ENCODE measurements at places on chromosomes 6 and 20.

- DNase-seq, result no peak
Measured at GRCh38 chr6:154763650-154764049, 30.4 kb downstream of the SCAF8 start.

- DNase-seq, result no peak
Measured at GRCh38 chr6:44668391-44668930, 281.0 kb downstream of the CDC5L start.

DNA sequence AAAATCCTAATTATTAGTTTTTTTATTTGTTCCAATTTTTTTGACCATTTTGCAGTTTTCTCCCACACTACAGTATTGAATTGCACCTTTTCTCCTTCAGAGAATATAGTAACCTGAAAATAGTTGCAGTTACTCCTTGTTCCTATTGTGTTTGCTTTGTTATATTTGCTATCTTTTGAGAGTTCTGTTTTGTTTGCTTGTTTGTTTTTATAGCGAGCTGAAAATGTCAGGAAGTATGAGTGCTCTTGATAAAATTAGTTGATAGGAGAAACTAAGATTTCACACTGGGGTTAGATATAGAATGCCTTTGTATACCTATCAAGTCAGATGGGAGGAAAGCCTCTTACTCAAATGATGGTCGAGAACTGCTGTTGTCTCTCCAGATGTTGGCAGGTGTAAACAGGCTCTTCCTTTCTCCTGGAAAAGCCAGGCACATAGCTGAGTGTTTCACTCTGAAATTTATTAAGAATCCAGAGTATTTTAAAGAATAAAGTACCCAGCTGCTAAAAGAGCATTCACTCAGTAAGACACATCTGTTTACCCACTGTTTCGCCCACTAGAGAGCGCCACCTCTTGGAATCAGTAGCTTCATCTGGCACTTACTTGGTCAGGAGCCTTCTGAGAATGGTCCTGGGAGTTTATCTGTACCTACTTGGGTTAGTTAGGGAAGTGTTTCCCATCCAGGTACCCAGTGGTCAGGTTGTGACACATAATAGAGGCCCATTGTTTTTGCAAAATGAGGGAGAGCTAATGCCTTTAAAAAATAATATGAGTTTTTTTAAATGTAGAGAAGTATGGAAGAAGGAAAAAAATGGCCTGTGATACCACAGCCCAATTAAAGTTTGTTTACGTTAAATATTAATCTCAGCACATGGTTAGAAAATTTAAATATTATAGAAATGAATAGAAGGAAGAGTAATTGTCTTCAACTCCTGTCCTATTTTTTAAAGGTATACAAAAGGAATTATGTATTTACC is 11.2 kb downstream of the NT5DC1 start:
- DNase-seq, result no peak

- DNase-seq, result no peak
Measured at GRCh38 chr6:38198219-38198618, 378.7 kb downstream of the ZFAND3 start.

GRCh38 chr6:102918161-102918560 is 1524.7 kb downstream of the GRIK2 start:
- DNase-seq, result no peak

DNA sequence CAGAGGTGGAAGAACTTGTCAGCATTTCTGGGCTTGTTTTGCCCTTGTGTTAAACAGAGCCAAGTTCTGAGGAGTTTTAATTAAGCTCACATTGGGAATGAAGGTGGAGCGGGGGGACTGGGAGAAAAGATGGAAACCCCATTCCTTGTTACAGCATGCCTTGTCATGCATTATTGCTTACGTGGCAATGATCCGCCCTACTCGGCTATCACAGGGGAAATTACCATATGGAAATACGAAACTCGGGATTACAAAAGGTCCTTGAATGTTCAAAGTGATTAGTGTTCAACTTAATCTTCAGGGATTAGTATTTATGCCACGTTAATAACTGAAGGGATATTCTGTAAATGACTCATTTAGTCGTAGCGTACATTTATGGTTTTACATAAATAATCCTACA is 86.4 kb downstream of the MAP3K7 start:
- DNase-seq, result no peak

- DNase-seq, result no peak
Measured at GRCh38 chr20:10315138-10315537, 96.5 kb downstream of the SNAP25 start.

DNA sequence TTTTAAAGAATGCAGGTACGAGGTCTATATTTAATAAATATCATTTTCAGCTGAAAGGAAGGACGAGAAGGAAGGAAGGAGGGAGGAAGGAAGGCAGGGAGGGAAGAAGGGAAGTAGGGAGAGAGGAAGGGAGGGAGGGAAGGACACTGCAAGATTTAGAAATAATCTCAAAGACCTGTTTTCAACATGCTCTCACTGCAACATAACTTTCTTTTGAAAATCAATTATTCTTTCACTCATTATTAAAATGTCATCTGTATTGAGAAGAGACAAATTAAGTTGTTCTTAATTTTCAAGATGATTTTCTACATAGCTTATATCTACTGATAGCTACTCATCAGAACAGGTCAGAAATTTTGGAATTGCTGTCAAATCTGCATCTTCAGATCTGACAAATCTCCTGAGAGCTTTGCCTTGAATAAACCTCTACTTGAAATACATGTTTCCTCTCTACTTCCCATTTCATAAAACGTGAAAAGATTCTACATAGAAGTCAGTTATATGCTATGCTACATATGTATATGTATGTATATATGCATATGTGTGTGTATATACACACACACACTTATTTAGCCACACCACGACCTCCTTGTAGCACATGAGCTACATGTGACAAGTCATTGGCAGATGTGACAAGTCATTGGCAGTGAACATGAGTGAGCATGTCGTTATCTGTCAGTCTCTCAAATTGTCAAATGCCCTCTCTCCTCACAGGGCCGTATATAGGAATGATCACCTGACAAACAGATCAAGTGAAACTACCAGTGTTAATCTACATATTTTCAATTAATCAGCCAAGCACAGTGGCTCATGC is 241.6 kb downstream of the LY86 start:
- no peak for DNase-seq

DNA sequence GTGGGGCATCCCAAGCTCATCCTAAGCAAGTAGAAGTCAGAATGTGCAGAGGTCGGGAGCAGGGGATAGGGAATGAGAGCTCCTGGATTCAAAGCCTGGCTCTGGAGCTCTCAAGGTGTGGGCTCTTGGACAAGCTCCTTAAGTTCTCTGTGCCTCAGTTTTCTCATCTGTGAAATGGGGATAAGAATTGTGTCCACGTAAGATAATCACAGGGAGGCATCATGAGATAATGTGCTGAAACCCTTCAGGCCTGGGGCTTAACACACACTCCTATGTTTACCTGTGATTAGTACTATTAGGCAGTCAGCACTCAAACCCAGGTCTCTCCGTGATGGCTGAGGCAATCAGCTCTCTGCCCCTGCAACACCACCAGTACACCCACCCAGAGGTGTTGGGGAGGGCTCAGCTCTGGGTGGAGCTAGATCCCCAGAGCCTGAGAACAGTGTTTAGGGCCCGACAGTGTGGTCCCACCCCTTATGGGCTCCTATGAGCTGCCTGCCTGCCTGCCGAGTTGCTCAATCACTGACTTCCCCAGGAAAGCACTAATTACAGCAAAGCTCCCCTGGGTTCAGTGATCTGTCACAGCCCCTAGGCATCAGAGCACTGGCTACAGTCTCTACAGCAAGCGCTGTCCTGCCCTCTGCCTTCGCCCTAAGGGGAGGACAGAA is 6.3 kb upstream of the SIRPA start:
- no peak for DNase-seq

DNA sequence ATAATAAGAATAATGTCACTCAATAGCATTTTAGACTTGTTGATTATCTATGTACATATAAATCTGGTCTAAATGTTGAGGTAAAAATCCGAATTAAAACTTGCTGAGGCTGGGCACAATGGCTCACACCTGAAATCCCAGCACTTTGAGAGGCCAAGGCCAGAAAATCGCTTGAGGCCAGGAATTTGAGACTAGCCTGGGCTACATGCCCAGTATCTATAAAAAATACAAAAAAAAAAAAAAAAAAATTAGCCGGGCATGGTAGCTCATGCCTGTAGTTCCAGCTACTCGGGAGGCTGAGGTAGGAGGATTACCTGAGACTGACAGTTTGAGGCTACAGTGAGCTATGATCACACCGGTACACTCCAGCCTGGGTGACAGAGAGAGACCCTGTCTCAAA is 34.2 kb upstream of the SUPT3H start:
- no peak for DNase-seq

DNA sequence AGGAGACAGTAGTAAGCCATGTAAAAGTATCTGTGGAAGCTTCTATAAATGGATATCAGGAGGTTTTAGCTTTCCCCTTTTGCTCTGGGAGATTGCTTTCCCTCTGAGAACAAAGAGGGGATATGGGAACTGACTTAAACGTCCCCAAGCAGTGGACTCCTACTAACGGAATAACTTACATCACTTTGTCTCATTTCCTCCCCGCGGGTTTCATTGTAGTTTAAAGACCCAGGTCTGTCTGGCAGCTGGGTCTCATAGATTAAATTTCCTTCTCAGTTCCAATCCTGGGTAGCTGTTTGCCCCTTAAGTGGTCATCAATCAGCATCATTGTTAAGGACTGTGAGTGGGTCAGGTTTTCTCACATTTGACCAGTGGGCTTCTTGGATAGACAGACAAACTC is 68.7 kb downstream of the PLAGL1 start:
- DNase-seq, result no peak

- DNase-seq, result no peak
Measured at GRCh38 chr6:3305831-3306230, 47.1 kb downstream of the PSMG4 start.

GRCh38 chr20:11266571-11266970 is 592.8 kb upstream of the JAG1 start:
- no peak for DNase-seq

GRCh38 chr6:115053169-115053860 is 710.5 kb upstream of the HS3ST5 start:
- DNase-seq, result no peak

DNA sequence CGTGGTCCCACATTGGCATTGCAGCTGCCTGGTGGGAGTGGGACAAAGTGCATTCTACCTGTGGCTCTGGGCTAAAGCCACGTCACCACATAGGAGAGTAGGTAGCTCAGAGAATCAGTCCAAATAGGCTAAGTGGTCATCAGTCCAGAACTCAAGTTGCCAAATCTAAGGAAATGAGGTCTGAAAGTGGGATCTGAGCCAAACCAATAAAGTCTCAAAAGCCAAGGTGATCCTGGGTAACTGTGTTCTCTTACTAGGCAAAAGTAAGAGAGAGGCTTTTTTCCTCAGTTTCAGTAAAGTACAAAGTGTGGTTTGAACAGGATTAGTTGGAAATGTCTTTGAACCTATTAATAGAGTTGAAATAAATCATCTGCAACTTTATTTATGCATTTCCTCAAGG is 68.6 kb upstream of the CNKSR3 start:
- no peak for DNase-seq

- DNase-seq, result no peak
Measured at GRCh38 chr20:50572938-50573777, 63.0 kb downstream of the PTPN1 start.

DNA sequence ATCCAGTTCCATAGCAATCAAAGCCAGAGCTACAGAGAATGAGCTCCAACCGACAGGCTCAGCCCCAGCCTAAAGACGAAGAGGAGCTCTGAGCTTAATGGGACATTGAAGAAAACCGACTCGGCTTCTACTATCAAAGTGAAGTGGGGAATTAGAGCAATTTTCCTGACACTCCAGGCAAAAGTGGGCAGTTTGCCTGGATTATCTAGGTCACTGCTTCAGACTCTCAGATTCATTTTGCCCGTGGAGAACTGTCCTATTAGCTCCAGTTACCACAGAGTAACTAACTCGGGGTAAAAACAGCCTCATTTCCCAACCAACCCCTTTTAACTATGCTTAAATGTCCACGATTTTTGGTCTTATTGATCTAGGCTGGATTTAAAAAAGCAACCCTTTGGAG is 592.1 kb upstream of the NRSN1 start:
- no peak for DNase-seq

DNA sequence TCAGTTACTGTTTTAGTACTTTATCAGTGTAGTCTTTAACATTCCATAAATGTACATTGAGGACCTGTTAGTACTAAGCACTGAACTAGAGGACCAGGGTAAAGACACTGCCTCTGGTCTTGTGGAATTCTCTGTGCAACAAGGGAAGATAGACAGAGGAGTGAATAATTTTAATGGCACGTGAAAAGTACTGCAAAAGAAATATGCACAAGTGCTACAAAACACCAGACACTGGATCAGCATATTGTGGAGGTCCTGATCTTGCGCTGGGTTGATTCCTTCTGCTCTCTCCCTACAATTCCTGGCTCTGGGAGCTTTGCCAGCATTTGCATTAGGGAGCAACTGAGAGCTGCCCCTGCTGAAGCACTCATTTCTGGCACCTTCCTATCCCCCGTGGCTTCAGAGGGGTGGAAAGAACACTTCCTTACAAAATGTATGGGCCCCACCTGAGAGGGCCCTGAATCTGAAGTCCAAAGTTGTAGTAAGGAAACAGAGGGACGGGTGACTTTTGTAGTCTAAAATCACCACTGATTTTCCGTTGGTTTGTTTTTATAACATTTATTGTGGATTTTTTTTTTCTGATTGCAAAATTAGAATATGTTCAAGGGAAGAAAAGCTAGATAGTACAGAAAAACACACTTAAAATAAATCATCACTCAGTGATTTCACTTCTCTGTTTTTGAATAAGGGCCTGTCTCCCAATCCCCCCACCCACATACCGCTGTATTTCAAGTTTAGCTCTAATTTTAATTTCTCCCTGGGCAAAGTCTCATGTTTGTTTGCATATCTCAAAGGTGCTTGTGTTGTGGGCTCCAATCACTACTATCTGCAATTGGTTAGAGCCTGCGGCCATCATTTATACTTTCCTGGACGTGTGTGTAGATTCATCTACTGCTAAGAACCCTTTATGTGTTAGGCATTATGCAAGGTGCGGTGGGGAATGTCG is 4.9 kb downstream of the PKIG start:
- no peak for DNase-seq

GRCh38 chr6:108170332-108171290 is 4.8 kb downstream of the NR2E1 start:
- no peak for DNase-seq

GRCh38 chr20:23125159-23125558 is 39.0 kb upstream of the CD93 start:
- DNase-seq, result no peak

- no peak for DNase-seq
Measured at GRCh38 chr6:75579951-75580350, 21.7 kb upstream of the SENP6 start.

GRCh38 chr6:3898265-3898994 is 49.3 kb downstream of the FAM50B start:
- no peak for DNase-seq

- no peak for DNase-seq
Measured at GRCh38 chr6:27241443-27241842, 6.1 kb upstream of the PRSS16 start.

GRCh38 chr6:79943133-79943532 is 4.2 kb downstream of the ELOVL4 start:
- no peak for DNase-seq

DNA sequence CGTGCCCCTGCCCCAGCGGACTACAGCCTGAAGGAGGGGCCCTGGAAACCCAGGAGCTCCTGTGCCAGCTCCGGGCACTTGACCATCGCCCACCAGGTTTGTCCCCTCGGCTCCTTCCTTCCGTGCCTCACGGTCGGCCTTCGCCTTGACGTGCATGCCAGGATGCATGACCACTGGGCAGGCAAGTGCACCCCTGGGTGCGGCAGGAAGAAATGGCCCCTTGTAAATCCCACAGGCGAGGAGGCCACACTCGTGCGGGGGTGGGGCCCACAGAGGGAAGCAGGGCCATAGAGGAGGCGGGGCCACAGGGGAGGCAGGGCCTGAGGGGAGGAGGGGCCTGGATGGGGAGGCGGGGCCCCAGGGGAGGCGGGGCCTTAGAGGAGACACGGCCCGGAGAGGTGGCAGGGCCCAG is 81.7 kb downstream of the YTHDF1 start:
- no peak for DNase-seq

GRCh38 chr20:62994869-62995281 is 11.9 kb downstream of the BHLHE23 start:
- DNase-seq, result no peak
